Stimulated activated naive CD8-positive, alpha-beta T cell treated with anti-CD3 and anti-CD28 coated beads, Interleukin-15, Interleukin-2, amounts not matched to agents 100 U/mL and 50 U/mL, for 24 hours (primary cell): ENCODE measurements at places on chromosomes 5 and 9.

- no peak for DNase-seq
Measured at GRCh38 chr9:69925452-69925851, 104.8 kb downstream of the CFAP95 start.

DNA sequence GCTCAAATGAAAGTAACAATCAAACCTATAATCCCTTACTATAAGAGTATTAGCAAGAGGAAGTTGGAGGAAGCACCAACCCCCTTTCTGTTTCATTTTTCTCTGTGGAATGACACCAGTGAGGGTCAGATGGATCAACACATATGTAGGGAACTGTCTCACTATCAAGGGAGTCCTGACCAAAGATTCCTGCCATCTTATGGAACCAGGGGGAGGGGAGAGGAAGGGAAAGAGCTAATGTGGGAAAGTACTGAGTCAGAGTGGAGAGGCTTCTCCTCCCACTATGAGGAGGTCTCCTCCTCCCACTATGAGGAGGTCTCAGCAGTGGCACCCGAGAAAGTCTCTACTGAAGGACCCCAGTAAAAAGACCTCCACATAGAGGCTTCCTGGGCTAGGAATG is 73.3 kb upstream of the PCSK1 start:
- DNase-seq, result no peak

DNA sequence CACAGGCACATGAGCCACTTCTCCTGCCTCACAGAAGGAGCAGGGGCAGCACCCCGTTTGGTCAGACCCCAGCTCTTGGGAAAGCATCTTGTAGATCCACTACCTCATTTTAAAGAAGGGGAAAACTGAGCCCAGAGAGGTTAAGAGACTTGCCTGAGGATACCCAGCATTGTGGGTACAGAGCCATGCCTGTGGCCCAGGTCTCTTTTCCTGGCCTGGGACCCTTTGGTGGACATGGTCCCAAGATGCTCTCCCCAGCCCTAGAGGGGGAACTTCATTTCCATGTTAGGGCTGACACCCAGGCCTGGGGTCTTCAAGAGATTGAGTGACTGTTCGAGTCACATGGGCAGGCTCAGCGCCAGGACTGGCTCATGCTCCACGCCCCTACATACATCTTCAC is 64.2 kb downstream of the NEK6 start:
- no peak for DNase-seq

- DNase-seq, result no peak
Measured at GRCh38 chr5:150576449-150576949, 64.0 kb upstream of the SYNPO start.

DNA sequence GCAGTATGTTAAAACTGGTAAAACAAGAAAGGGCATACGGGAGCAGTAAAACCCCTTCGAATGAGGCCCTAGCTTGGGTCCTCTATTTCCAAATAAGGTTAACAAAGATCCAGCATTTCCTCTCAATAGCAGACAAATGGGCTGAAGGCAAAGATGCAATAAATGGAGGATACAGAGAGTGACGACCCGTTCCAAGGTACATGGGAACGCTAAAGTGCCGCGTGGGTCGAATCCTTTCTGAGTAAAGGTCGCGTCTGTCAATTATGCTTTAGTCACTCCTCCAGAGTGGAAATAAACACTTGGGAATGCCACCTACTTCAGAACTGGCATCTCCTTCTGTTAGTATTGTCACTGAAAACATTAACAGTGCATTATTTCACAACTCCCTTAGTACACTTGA is 24.7 kb downstream of the ARL15 start:
- no peak for DNase-seq

- DNase-seq, result no peak
Measured at GRCh38 chr9:4661165-4661564, 929 bp upstream of the PLPP6 start.

- no peak for DNase-seq
Measured at GRCh38 chr5:67293226-67293625, 96.6 kb upstream of the CD180 start.

- no peak for DNase-seq
Measured at GRCh38 chr5:57429513-57430120, 53.0 kb downstream of the ACTBL2 start.

DNA sequence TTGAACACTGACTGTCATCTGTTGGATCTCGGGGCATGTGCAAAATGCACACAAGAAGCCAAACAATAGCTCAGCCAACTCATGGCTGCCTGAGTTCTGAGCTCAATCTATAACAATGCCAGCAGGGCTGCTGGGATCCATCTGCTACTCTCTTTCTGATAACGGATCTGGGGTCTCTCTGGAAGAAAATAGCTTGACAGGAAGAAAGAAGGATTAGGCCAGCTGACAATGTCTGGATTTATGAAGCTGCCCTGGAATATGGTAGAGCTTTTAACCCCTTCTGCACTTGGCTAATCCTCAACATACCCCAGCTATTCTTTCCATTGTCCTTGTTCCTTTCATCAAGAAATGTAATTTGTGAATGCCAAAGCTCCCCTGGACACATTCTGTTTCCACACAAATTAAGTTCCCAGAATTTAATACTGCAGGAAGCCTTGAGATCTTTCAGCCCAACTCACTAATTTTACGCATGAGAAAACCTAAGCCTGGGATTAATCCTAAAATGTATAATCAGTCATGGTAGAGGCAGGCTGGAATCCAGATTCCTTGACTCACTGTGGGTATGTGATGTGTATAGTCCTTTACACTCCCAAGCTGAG is 62.7 kb upstream of the PCA3 start:
- no peak for DNase-seq

DNA sequence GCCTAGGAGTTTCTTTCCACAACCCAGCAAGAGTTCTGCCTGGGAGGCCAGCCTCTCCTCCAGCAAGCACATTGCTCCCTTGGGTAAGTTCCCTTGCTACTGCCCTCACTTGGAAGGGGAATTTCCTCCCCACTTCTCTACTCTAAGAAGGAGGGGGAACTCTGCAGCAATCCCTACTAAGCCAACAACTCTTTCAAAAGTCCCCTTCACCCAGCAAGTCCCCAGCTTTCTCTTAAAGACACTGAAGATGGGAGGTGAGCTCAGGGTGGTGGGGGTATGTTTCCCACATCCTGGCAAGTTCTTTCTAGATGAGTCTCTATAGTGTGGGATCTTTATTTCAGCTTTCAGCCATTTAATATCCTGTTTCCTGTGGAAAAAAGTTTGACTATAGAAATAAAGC is 49.0 kb downstream of the PDE8B start:
- DNase-seq, result no peak

DNA sequence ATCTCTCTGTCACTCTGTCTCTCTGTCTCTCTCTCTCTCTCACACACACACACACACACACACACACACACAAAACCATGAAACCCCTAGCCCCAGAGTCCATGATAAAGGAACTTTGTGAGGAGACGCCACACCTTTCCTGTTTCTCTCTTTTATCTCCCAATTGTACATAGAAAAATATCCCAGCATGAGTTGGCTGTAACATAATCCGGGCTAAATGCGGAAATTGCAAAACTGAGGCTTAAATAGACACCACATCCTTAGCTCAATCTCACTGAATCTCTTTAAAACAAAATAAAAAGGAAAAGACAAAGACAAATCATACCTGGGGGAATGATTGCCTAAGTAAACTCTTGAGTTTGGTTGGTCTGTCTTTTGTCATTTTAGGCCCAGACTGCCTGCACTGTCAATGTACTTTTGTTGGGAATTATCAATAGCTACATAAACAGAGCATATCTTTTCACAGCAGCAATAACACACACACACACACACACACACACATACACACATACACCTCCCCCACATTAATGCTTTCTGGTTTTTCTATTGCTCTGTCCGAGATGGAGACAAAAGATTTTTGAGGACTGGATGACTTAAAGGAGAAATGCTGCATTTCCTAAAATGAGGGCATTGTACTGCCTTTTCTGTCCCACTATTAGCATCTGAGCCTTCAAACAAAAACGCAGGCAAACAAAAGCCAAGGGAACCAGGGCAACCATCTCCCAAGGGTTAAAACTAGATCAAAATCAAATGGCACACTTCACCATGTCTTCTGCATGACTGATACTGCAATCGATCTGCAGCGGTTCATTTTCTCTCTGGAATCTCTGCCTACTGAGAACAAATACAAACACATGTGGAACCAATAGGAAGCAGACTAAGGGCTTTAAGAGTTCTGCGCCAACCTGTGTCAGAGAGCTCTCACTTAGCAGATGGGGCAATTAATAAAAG is 321.5 kb downstream of the NFIB start:
- DNase-seq, result no peak

DNA sequence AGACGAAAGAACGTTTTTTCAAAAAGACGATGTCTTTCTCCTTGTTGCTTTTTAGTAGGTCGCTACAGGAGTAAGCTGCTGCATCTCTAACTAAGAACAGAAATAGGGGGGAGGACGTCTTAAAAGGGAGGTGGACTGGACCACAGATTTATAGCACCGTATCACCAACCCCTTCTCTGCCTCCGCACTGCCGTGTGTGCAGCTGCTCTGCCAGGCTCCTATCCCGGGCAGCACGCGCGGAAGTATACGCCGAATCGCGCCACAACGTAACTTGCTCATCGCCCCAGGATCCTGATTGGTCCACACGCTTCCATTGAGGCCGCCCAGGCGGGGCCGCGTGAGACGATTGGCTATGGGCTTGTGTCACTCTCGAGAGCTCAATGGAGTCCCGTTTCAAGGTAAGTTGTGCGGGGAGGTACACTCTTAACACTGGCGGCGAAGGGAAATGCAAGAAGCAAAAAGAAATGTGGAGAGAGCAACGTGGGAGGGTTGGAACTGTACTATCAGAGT is at the start of gene ELAVL2:
TSS of gene ELAVL2 (minus strand) at position 121 of the 510 bp plus-strand sequence. CDS start 64,006 bp downstream, outside the sequence.
- DNase-seq, result peak; percentile 19

- no peak for DNase-seq
Measured at GRCh38 chr5:132771503-132771998, 5.5 kb downstream of the SEPTIN8 start.

GRCh38 chr9:8880060-8880459 is 1080.5 kb upstream of the DMAC1 start:
- DNase-seq, result no peak

- no peak for DNase-seq
Measured at GRCh38 chr5:71828291-71829040, 109.4 kb downstream of the CARTPT start.

DNA sequence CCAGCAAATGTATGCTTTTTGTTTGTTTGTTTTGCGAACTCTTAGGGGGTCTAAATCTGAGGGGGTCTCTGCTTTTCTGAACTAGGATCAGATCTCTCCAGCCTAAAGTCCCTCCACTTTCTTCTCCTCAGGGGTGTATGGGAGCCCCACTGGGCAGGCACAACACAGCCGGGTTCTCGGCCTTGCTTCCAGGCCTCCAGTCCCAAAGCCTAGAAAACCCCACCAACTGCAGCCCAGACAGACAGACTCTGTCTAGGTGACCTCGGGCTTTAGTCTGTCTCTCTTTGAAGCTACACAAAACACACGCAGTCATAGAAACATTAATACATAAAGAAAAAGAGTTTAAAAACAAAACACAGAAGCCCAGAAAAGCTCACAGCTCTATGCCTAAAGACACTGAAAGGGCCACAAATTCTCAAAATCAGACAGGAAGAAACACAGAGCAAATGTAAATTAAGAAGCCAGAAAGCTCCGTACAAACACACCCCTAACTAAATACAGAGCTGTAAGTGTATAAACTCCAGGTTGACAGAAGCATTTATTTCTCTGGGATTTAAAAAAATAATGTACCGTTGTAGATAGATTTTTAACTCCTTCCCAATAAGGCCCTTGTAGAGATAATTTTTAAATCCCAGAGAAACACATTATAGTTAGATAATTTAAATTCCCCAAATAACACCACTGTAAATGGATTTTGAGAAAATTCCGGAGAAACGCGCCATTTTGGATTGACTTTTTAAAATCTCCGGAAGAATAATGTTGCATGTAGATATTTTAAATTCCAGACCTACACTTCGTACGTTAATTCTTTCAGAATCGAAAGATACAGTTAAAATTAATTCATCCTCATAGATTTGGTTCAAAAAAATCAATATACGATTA is 2.0 kb downstream of the PITX1 start:
- DNase-seq, result no peak

DNA sequence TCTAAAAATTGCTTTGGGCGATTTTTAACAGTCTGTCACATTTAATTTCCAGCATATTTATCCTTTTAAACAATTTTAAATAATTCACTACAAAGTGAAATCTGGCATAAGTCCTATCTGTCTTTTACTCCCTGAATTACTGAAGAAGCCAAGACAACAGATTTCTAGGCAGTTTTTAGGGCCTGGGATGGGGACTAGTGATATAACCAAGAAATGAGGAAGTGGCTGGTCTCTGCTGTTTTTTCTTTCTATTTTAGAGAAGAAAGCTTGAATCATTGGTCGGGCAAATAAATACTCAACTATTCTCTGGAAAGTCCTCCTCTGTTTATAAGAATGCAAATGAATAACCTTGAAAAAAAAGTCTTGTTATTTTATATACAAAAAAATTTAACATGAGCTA is 79.7 kb upstream of the SSBP2 start:
- DNase-seq, result no peak

DNA sequence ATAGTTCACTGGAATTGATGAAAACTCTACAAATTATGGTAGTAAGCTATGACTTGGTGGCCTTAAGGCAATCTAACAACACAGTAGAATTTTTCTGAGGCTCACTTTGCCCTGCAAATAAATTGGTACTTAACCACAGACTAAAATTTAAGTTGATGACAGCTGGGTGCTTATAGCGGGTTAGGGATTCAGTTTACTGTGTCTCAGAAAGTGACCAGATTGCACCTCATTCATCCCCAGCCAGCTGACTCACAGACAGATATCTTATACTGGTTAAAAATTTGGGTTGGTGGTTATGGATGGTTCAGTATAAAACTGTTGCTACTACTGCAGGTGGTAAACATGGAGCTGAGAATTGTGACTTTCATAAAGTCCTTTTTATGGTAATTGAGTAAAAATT is 2.8 kb downstream of the CKS2 start:
- DNase-seq, result no peak

DNA sequence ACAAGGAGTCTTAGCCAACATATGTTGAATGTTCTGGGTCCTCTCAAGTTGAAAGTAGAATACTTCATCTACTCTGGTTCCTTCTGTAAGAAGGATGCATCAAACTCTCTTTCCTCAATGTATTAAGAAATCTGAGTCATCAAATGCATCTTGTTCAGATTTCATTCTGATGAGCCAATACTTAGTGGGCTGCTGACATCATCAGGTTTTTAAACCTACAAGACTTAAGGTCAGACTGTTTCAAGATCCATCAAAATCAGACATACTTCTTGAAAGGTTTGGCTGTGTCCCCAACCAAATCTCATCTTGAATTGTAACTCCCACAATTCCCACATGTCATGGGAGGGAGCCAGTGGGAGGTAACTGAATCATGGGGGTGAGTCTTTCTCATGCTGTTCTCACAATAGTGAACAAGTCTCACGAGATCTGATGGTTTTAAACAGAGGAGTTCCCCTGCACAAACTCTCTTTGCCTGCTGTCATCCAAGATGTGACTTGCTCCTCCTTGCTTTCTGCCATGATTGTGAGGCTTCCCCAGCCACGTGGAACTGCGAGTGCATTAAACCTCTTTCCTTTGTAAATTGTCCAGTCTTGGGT is 168.8 kb downstream of the RAPGEF6 start:
- no peak for DNase-seq

DNA sequence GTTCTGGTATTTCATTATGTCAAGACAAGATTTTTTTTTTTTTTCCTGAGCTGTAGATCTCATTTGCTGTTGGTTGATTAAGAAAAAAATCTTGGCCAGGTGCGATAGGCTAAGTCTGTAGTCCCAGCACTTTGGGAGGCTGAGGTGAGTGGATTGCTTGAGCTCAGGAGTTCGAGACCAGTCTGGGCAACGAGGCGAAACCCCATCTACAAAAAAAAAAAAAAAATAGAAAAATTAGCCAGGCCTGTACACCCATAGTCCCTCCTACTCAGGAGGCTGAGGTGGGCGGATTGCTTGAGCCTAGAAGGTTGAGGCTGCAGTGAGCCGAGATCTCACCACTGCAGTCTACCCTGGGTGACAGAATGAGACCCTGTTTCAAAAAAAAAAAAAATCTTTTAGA is 12.2 kb downstream of the CDC42SE2 start:
- DNase-seq, result peak; percentile 44
